ENCODE measurements at places on chromosomes 3 and 15.
A peak's percentile ranks its signal among the peaks of the same experiment; 100 is the strongest.

DNA sequence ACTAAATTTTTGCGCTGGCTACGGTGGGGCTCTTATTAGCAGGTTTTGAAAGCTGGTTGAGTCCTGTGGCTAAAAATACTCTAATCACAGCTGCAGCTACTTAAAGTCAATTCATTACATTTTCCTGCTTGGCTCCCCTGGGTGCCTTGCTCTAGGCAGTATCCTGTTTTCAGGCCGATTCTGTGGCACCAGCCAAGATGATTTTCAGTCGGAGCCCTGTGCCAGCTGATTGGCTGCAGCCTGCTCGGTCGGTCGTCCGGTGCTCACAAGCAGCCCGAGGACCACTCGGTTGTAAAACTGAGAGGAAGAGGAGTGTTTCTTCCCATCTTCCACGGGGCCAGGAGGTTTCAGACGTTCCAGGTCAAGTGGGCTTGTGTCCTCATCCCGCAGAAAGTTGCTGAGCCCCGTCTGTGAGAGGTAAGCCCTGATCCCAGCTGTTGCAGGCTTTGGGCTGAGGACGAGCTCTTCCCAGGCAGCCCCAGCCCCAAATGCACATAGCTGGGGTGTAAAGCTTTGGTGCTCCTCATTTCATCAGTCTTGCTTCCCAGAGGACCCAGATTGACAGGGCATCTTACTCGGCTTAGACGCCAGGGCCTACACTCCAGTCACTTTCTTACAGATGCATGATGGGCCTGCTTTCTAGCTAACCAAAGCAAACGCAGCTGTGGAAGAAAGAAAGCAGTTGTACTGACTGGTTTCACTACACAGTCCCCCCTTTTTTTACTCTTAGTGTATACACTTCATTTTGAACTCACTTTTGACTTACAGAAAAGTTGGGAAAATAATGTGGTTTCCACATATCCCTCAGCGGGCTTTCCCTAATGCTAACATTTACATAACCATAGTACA lies 15.9 kb downstream of the LYSMD4 start:
- no peak for DNase-seq

DNA sequence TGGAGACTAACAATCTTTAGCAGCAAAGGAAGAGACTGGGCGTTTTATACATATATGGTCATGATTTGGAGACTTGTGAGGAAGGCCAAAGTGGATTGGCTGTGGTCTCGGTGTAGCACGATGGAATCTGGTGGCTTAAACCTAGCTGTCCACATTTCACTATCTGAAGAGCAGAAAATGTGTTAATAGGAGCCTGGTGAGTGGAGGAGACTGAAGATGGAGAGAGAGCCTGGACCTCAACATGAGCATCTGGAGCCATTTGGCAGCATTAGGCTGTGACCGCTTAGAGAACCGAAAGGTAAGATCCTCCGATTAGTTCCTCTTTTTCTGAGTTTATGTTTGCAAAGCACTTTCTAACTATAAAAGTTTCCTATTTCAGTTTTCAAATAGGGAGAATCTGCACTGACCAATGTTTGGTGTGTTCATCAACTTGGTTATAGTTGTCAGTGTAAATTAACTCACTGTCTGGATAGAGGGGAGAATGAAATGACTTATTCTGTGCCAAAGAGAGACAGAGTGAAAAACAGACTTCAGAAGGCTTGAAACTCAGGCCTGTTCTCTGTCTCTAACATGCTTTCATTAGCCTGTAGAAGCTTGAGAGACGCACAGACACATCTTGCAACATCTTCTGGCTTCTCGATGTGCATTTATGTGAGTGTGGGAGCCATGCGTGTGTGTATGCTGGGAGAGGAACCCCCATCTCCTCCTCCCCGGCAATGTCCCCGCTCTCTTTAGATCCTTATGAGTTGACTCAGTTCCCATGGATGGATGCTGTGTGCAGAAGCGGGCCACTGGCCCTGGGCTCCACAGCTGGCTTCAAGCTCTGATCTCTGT lies 244.7 kb upstream of the TBL1XR1 start:
- peak; percentile 63 for DNase-seq

GRCh38 chr3:174937478-174937877 lies 78.3 kb downstream of the NAALADL2 start:
- no peak for DNase-seq

DNA sequence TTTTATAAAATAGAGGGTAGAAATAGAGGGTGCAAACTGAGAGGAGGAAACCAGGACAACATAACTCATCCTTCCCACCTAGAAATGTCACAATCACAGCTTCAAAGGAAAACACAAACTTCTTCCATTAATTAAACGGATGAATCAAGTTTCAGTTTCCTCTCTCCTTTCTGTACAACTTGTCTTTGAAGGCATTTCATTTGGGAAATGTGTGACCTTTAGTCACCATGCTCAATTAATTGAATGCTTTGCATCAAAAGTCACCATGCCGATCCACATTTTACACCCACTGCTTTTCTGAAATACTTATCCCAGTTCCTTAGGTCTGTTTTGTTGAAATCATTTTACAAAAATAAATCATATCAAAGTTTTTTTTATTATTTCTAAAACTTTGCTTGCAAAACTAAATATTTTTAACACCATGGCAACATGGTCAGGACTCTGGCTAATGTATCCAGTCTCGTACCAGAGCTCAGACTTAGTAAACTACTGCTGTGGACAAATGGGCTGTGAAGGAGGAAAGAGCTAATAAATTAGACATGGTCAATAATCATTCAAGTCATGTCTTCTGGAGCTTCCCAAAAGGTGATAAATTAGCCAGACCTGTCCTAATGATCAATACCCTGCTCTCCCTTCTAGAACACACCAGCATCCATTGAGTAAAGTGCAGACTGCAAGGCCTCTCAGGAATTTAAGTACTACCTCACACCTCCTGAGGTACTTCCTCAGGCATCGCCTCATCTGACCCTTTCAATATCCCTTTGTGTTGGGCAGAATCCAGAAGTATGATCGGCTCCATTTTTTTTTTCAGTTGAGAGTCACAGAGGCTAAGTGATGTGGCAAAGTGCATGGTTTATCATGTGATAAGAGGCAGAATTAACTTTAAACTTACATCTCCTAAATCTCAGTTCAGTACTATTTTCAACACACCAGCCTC lies 161.3 kb downstream of the GREM1 start:
- peak; percentile 50 for DNase-seq

GRCh38 chr3:120443626-120444123 lies 7.1 kb downstream of the FSTL1 start:
- DNase-seq: no peak
